ENCODE measurements at places on chromosomes 4 and X. TPM values are rescaled to one million over a fixed set of nuclear protein-coding genes. Genes with fewer than 3 reads are reported as not detected.
A peak's percentile ranks its signal among the peaks of the same experiment; 100 is the strongest.

Gene HSFX2
- not detected for total RNA-seq

Gene IQCM
- total RNA-seq: not detected

Gene NDST3
- not detected for total RNA-seq

Gene FAM200B
- 54.1 TPM for total RNA-seq

Gene HPSE
- total RNA-seq: 2.2 TPM

Gene TSPAN7
- total RNA-seq: 24.8 TPM

Gene RBM46
- 0.08 TPM for total RNA-seq

DNA sequence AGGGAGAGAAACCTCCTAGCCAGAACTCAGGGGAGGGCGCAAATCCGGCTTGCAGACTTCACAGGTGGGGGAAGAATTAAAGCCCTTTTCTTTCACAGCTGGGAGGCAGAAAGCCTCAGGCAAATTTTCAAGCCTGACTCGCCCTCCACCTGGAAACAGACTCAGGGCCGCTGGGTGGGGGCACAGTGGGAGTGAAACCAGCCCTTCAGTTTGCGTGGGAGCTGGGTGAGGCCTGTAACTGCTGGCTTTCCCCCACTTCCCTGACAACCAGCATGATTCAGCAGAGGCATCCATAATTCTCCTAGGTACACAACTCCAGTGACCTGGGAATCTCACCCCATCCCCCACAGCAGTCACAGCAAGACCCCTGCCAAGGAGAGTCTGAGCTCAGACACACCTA is 206.9 kb upstream of the INTU start:
- H3K4me1 ChIP-seq: no peaks in the 10 kb centered on the region
- no peaks in the 10 kb centered on the region for H3K27me3 ChIP-seq
- no peak overlapping the region for H3K27ac ChIP-seq
- ATAC-seq: no peak
- no peak overlapping the region for H3K4me3 ChIP-seq
- no peaks in the 10 kb centered on the region for H3K36me3 ChIP-seq

DNA sequence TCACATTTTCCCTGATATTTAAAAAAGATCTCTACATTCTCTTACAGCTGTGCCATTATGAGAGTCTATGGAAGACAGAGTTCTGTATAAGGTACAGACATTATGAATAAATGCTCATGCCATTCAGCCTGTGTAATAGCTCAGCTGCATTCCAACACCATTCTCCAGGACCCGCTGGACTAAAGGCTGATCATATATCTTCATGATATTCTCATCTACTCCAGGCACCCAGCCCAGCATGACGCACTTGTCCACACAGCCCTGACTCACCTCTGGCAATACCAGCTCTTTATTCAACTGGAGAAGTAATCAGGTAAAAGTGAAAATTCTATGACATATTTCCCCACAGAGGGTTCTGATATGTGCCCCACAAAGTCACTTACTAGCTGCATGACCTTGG is 437.5 kb upstream of the FGF16 start:
- no peak overlapping the region for H3K27ac ChIP-seq
- H3K36me3 ChIP-seq: no peaks in the 10 kb centered on the region
- no peaks in the 10 kb centered on the region for H3K4me1 ChIP-seq
- no peak overlapping the region for H3K4me3 ChIP-seq

- H3K27ac ChIP-seq: no peak overlapping the region
- H3K36me3 ChIP-seq: no peaks in the 10 kb centered on the region
- no peak overlapping the region for H3K4me3 ChIP-seq
- no peak for ATAC-seq
Observed at GRCh38 chrX:3577551-3577950, 135.9 kb downstream of the PRKX start.

GRCh38 chr4:33068539-33068938 is 2348.4 kb downstream of the PCDH7 start:
- ATAC-seq: no peak
- no peaks in the 10 kb centered on the region for H3K27me3 ChIP-seq
- no peak overlapping the region for H3K27ac ChIP-seq
- no peak overlapping the region for H3K4me3 ChIP-seq

GRCh38 chrX:67692246-67692645 is 148.4 kb downstream of the AR start:
- no peaks in the 10 kb centered on the region for H3K27me3 ChIP-seq
- no peak overlapping the region for H3K27ac ChIP-seq
- no peak overlapping the region for H3K4me3 ChIP-seq
- ATAC-seq: no peak

GRCh38 chr4:168101026-168101425 is 8.7 kb downstream of the ANXA10 start:
- no peak overlapping the region for H3K4me3 ChIP-seq
- no peaks in the 10 kb centered on the region for H3K27me3 ChIP-seq
- no peak overlapping the region for H3K27ac ChIP-seq

DNA sequence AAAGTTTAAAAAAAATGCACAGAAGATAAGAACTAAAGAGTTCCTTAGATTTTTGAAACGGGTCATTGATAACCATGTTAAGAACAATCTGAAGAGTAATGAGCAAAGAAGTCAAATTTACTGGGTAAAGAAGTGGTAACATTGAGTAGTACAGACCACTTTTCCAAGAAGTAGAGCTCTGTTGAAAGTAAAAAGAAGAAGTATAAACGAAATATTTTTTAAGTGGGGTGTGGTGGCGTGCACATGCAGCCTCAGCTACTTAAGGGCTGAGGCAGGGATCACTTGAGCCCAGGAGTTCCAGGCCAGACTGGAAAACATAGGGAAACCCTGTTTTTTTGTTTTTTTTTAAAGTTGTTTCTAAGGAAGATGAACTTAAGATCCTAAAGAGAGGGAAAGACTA is 68.5 kb downstream of the UBA6 start:
- no peak overlapping the region for H3K4me3 ChIP-seq
- H3K36me3 ChIP-seq: peaks cover 83% of the 10 kb centered on the region
- no peak for ATAC-seq
- no peaks in the 10 kb centered on the region for H3K27me3 ChIP-seq
- H3K27ac ChIP-seq: no peak overlapping the region

DNA sequence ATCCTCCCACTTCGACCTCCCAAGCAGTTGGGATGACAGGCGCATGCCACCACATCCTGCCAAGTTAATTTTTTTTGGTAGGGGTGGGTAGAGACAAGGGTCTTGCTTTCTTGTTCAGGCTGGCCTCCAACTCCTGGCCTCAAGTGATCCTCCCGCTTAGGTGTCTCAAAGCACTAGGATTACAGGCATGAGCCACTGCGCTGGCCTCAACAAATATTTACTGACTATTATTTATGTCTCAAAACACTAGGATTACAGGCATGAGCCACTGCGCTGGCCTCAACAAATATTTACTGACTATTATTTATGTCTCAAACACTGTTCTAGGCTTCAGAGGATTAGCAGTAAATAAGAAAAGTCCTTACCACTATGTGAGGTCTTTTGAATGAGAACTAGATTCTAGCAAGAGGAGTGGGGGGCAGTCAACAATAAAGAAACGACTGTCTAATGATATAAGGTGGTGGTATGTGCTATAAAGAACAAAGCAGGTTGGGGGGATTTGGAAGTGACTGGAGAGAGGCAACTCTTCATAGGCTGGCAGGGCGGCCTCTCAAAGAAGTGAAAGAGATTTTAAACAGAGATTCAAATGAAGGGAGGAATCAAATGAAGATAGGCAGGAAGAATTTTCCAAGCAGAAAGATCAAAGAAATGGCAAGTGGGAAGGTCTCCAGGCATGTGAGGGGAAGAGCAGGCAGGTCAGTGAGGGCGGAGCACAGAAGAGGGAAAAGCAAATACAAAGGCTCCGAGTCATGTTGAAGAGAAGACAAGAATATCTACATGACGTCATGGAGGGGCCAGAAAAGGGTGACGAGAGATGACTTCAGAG is 12.7 kb upstream of the ACSL1 start:
- no peak overlapping the region for H3K4me3 ChIP-seq
- H3K36me3 ChIP-seq: no peaks in the 10 kb centered on the region
- no peaks in the 10 kb centered on the region for H3K4me1 ChIP-seq
- H3K27ac ChIP-seq: no peak overlapping the region

DNA sequence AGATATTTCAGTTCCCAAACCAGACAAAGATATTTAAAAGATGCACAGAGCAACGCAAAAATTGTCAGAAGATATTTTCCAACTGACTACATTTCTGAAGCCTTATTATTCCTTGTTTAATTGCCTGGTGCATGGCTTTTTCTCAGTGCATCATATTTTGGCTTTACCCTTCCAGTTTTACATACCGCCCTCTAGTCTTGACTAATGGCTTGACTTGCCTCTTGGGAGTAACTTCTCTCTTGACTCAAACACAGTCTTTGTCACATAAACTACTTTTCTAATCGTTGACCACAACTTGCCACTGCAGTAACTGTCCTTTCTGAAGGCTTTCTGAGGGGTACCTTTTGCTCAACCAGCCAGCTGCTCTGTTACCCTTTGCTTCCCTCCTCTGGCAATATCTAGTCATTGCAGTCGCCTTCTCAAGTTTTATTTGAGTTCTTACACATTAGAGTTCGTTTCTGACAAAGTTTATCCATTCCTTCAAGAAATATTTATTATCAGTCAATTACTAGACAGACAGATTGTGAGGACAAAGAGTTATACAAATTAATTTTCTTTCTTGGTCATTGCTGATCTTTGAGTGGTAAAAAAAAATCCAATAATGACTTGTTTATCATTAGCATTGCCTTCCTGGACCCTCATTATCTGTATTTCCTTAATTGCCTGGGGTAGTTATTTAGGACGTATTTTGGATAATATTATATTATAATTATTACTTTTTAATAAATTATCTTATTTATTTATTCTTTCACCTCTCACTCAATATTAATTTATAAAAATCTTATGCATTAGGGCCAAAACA is 506.9 kb upstream of the PCDH10 start:
- no peak overlapping the region for H3K27ac ChIP-seq
- H3K36me3 ChIP-seq: no peaks in the 10 kb centered on the region
- H3K4me1 ChIP-seq: no peaks in the 10 kb centered on the region
- no peak overlapping the region for H3K4me3 ChIP-seq
- ATAC-seq: no peak
- H3K27me3 ChIP-seq: no peaks in the 10 kb centered on the region

DNA sequence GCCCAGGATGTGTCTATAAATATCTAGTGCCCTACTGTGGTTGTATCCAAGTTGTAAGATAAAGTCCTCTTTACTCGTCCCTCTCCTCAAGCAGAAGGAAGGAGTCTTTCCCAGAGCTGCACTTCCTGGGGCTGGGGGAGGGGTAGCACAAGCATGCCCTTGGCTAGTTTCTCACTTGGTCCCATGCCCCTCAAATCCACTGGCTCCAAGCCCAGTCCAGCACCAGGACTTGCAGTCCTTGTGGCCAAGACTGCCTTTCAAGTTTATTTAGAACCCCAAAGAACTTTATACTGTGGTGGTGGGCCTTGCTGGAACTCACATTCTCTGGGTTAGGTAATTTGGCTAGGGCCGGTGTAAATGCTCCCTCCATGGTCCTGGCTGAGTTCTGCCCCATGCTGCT is 43.2 kb upstream of the SLC10A4 start:
- H3K27ac ChIP-seq: no peak overlapping the region
- no peak overlapping the region for H3K4me3 ChIP-seq
- no peaks in the 10 kb centered on the region for H3K27me3 ChIP-seq
- no peaks in the 10 kb centered on the region for H3K4me1 ChIP-seq
- no peak for ATAC-seq

- ATAC-seq: no peak
- peaks cover 47% of the 10 kb centered on the region for H3K36me3 ChIP-seq
- H3K4me3 ChIP-seq: no peak overlapping the region
- H3K27me3 ChIP-seq: no peaks in the 10 kb centered on the region
Observed at GRCh38 chr4:158895797-158896576, 127.2 kb downstream of the FNIP2 start.

GRCh38 chr4:138232364-138232763 is 9.8 kb downstream of the SLC7A11 start:
- ATAC-seq: no peak
- no peak overlapping the region for H3K27ac ChIP-seq
- no peaks in the 10 kb centered on the region for H3K4me1 ChIP-seq
- H3K36me3 ChIP-seq: no peaks in the 10 kb centered on the region
- H3K27me3 ChIP-seq: no peaks in the 10 kb centered on the region

GRCh38 chr4:14117575-14118238 is 490.2 kb upstream of the BOD1L1 start:
- H3K4me3 ChIP-seq: no peak overlapping the region
- ATAC-seq: no peak
- H3K36me3 ChIP-seq: no peaks in the 10 kb centered on the region
- H3K4me1 ChIP-seq: no peaks in the 10 kb centered on the region

- peak; percentile 69 for ATAC-seq
- H3K36me3 ChIP-seq: no peaks in the 10 kb centered on the region
Observed at GRCh38 chrX:68732906-68733493, 85.5 kb downstream of the STARD8 start.

- no peak overlapping the region for H3K4me3 ChIP-seq
- no peaks in the 10 kb centered on the region for H3K36me3 ChIP-seq
- no peak for ATAC-seq
- H3K4me1 ChIP-seq: no peaks in the 10 kb centered on the region
Observed at GRCh38 chrX:69795702-69796101, 179.8 kb downstream of the EDA start.

- H3K4me1 ChIP-seq: no peaks in the 10 kb centered on the region
- H3K4me3 ChIP-seq: no peak overlapping the region
- H3K27ac ChIP-seq: no peak overlapping the region
- no peaks in the 10 kb centered on the region for H3K27me3 ChIP-seq
- H3K36me3 ChIP-seq: no peaks in the 10 kb centered on the region
- ATAC-seq: no peak
Observed at GRCh38 chr4:147104768-147105167, 159.1 kb upstream of the TTC29 start.

- no peak for ATAC-seq
- H3K27me3 ChIP-seq: no peaks in the 10 kb centered on the region
- H3K4me1 ChIP-seq: no peaks in the 10 kb centered on the region
- H3K4me3 ChIP-seq: no peak overlapping the region
- no peak overlapping the region for H3K27ac ChIP-seq
- no peaks in the 10 kb centered on the region for H3K36me3 ChIP-seq
Observed at GRCh38 chrX:123504047-123504446, 228.8 kb downstream of the THOC2 start.

DNA sequence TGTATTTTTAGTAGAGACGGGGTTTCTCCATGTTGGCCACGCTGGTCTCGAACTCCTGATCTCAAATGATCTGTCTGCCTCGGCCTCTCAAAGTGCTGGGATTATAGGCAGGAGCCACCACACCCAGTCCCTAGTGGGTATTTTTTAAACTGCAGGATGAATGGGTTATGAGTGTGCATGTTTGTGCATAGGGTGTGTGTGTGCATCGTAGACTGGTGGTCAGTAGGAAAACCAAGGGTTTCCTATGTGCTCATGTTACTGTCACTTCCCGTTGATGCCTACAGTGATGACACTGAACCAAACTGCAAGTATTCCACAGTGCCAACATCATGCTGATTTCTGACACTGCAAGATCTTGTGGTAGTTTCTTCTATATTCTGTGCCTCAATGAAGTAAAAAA is 41.1 kb downstream of the DDIT4L start:
- no peak overlapping the region for H3K4me3 ChIP-seq
- no peaks in the 10 kb centered on the region for H3K4me1 ChIP-seq
- H3K27ac ChIP-seq: no peak overlapping the region
- no peak for ATAC-seq

GRCh38 chr4:4387531-4388310 is 819 bp downstream of the NSG1 start:
- H3K4me3 ChIP-seq: no peak overlapping the region
- H3K4me1 ChIP-seq: peaks cover 34% of the 10 kb centered on the region
- peaks cover 98% of the 10 kb centered on the region for H3K27me3 ChIP-seq
- no peak overlapping the region for H3K27ac ChIP-seq

GRCh38 chrX:135984256-135984655 is 979 bp upstream of the SLC9A6 start:
- no peaks in the 10 kb centered on the region for H3K27me3 ChIP-seq
- no peaks in the 10 kb centered on the region for H3K36me3 ChIP-seq
- no peak overlapping the region for H3K27ac ChIP-seq
- peak overlapping the region; percentile 73 for H3K4me3 ChIP-seq
- H3K4me1 ChIP-seq: no peaks in the 10 kb centered on the region
- no peak for ATAC-seq
